ENCODE measurements at places on chromosomes 11 and 22.

GRCh38 chr11:90391756-90392155, 168.9 kb upstream of the CHORDC1 start:
- DNase-seq: no peak

GRCh38 chr22:25453557-25453956, 110.9 kb upstream of the GRK3 start:
- no peak for DNase-seq

DNA sequence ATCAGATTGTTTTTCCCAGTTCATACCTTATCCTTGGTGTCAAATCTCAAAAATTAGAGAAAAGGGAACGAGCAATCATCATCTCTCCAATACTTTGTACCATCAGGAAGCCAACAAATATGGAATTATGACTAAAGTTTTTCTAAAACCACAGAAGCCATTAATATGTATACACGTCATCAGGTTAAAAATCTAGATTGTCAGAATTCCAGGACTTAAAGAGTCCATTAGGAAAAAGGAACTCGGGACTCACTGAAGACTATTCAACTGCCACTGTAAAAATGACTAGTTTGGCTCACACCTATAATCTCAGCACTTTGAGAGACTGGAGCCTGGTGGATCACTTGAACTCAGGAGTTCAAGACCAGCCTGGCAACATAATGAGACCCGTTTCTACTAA, 344.4 kb upstream of the LRRC4C start:
- no peak for DNase-seq

- DNase-seq: no peak
Measured at GRCh38 chr11:17635551-17635938, 83.8 kb upstream of the MYOD1 start.

DNA sequence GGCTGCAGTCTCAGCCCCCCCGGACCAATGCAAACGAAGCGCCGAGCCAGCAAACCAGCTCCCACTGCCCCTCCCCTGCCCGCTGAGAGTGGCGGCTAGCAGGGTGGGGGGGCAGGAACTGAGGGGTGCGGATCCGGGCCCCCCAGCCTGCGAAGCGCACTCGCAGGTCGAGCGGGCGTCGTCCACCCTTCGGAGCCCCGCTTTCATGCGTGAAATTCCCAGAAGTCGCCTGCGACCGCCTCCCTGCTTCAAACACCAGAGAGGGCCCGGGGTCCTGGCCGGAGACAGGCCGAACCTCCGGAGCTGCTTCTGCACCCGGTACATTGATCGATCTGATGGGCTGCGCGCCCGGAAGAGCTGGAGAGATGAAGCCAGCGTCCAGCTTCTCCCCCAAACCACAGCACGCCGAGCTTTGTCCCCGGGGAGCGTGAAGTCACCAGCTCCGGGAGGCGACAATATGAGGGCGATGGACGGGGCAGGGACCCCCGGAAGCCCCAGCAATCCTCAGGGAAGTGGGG, 646 bp upstream of the PATZ1 start:
- peak; percentile 0 for DNase-seq

- DNase-seq: no peak
Measured at GRCh38 chr22:25359601-25360261, 140.3 kb downstream of the CRYBB2 start.

DNA sequence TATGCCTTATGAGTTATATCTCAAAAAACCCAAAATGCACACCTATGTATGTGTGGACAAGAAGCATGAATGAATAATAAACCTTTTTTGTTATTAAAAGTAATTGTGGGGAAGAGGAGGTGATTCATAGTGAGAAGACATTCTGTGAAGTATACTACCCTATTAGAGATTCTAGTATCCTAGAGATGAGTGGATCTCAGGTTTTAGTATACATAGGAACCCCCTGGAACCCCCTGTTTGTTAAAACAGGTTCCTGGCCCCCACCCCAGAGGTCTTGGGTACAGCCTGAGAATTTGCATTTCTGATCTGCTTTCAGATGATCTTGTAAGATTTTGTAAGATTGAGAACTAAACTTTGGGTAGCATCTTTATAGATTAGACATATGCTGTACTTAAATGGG, 17.5 kb downstream of the NUCB2 start:
- DNase-seq: no peak

DNA sequence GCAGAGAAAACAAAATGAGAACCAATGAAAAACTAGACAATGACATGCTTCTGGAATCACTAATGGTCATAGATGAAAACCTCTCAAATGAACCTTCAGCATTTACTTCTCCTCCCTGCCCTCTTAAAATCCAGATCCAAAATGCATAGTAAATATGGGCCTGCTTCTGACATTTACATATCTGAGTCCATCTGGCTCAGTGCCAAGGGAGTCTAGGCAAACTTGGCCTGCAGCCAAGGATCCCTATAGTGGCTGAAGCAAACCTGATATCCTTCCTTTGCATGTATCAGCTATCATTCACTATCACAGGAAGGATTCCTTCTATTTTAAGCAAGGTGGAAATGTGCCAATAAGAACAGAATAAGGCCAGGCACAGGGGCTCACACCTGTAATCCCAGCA, 104.8 kb downstream of the C11orf58 start:
- DNase-seq: no peak

GRCh38 chr11:15663777-15664218, 549.1 kb downstream of the INSC start:
- DNase-seq: no peak

GRCh38 chr22:23076896-23077572, 6.7 kb downstream of the GNAZ start:
- DNase-seq: no peak

- DNase-seq: no peak
Measured at GRCh38 chr11:118054712-118055640, 21.9 kb upstream of the TMPRSS4 start.
